ENCODE measurements at places on chromosomes 11 and 22. TPM values are rescaled to one million over a fixed set of nuclear protein-coding genes. Genes with fewer than 3 reads are reported as not detected.

SPTY2D1 gene
- 3.2 TPM for polyA plus RNA-seq

TTC12 gene
- 3.8 TPM for polyA plus RNA-seq

PLA2G3 gene
- 13.1 TPM for polyA plus RNA-seq

KRTAP5-10 gene
- 0.05 TPM for polyA plus RNA-seq

APOL6 gene
- polyA plus RNA-seq: 2.8 TPM

UBTFL1 gene
- not detected for polyA plus RNA-seq

MMP26 gene
- not detected for polyA plus RNA-seq

TUB gene
- 0.78 TPM for polyA plus RNA-seq

PDGFD gene
- 0.52 TPM for polyA plus RNA-seq

TTC36 gene
- 0.14 TPM for polyA plus RNA-seq

TEX12 gene
- polyA plus RNA-seq: 0.11 TPM

OR4C3 gene
- polyA plus RNA-seq: not detected

MDK gene
- 19.9 TPM for polyA plus RNA-seq

MSANTD2 gene
- 9.3 TPM for polyA plus RNA-seq

SMIM35 gene
- 0.02 TPM for polyA plus RNA-seq

FREY1 gene
- polyA plus RNA-seq: 0.49 TPM

CDHR5 gene
- polyA plus RNA-seq: 0.02 TPM

MRGPRF gene
- 5.3 TPM for polyA plus RNA-seq

SDHAF2 gene
- 33.3 TPM for polyA plus RNA-seq

B3GAT3 gene
- 14.9 TPM for polyA plus RNA-seq

CDC45 gene
- 12.1 TPM for polyA plus RNA-seq

TMEM191B gene
- polyA plus RNA-seq: 2.9 TPM

SEZ6L gene
- 0.01 TPM for polyA plus RNA-seq

CRYBB3 gene
- 1.1 TPM for polyA plus RNA-seq

MIOX gene
- not detected for polyA plus RNA-seq

PAMR1 gene
- polyA plus RNA-seq: 1.2 TPM

HBG2 gene
- not detected for polyA plus RNA-seq

VPREB1 gene
- not detected for polyA plus RNA-seq

TSSK2 gene
- polyA plus RNA-seq: 0.06 TPM

TPP1 gene
- polyA plus RNA-seq: 18.6 TPM

OR51I1 gene
- polyA plus RNA-seq: not detected

SHANK2 gene
- polyA plus RNA-seq: 4.4 TPM

TRIM49D1 gene
- not detected for polyA plus RNA-seq

TUBGCP6 gene
- polyA plus RNA-seq: 19.3 TPM

NXPE2 gene
- polyA plus RNA-seq: not detected

LMO2 gene
- 20.7 TPM for polyA plus RNA-seq

LARGE2 gene
- 20.7 TPM for polyA plus RNA-seq

ATXN10 gene
- polyA plus RNA-seq: 23.1 TPM

FDXACB1 gene
- 1.3 TPM for polyA plus RNA-seq

FAM181B gene
- polyA plus RNA-seq: 0.29 TPM

SPA17 gene
- 7.8 TPM for polyA plus RNA-seq

HEPACAM gene
- polyA plus RNA-seq: 0.02 TPM

MYBPC3 gene
- polyA plus RNA-seq: 0.04 TPM

SUSD2 gene
- 0.73 TPM for polyA plus RNA-seq
